NCI-H1092 (cell line): ENCODE measurements at places on chromosomes 1 and 21.

- DNase-seq: no peak
Measured at GRCh38 chr1:84861516-84861915, 31.5 kb downstream of the LPAR3 start.

GRCh38 chr1:107459204-107459904 lies 318.5 kb downstream of the NTNG1 start:
- no peak for DNase-seq

- no peak for DNase-seq
Measured at GRCh38 chr1:109208836-109209463, 4.8 kb upstream of the SARS1 start.

DNA sequence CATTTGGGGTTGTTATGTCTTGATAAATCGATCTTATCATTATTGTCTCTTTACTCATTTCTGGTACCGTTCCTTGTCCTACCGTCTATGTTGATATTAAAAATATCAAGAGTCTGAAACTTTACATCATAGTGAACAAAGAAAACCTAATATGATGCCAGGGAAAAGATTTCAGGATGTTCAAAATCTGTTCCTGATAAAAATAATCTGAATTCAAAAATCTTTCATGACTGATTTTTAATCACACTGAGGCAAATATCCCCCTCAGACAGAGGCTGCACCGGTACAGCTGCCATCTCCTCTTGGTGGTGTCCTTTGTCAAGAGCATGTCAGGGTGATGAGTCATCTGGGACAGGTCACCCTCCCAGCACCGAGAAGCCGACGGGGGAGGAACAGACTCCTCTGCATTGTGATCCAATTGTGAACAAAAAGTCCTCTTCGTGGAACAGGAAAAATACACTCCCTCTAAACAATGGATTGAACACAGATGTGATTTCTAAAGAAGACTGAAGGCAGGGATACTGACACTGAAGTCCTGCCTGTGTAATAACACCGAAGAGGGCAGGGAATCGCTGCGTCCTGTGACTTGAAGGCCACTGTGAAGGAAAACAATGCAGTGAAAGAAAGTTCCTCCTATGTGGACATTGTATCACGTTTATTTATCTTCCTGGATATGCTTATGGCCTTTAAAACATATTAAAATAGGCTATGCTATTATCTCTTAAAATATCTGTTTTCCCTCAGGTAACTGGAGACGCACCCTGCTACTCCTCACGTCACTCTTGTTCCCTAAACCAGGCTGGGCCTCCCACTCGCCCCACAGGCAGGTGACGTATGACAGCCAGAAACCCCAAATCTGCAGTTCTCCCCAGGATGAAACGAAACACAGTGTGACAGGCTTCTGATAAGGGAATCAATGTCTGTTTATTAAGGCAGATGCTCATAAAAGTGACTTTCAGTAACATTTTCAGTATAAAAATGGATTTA lies 4.3 kb upstream of the SPATC1L start:
- no peak for DNase-seq

- no peak for DNase-seq
Measured at GRCh38 chr1:221268295-221268694, 389.1 kb downstream of the HLX start.

- no peak for DNase-seq
Measured at GRCh38 chr1:107442551-107442950, 301.7 kb downstream of the NTNG1 start.

DNA sequence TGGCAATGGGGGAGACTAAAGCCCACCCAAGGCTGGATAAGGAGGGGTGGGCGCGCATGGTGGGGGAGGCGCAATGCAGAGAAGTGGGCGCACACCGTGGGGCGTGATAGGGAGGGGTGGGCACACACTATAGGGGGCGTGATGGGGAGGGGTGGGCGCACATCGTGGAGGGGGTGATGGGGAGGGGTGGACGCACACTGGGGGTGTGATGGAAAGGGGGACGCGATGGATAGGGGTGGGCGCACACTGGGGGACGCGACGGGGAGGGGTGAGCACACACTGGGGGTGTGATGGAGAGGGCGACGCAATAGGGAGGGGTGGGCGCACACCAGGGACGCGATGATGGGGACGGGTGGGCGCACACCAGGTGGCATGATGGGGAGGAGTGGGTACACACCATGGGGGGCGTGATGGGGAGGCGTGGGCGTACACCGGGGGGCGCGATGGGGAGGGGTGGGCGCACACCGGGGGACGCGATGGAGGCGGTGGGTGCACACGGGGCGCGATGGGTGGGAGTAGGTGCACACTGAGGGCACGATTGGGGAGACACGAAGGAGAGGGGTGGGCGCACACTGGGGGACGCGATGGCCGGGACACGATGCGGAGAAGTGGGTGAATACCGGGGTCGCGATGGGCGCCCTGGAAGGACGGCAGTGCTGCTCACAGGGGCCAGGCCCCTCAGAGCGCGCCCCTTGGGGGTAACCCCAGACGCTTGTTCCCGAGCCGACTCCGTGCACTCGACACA lies 929 bp downstream of the SUMO3 start:
- no peak for DNase-seq

- DNase-seq: no peak
Measured at GRCh38 chr1:31869449-31869848, 53.6 kb upstream of the SPOCD1 start.

- no peak for DNase-seq
Measured at GRCh38 chr1:184802354-184803179, 47.9 kb upstream of the EDEM3 start.

- DNase-seq: no peak
Measured at GRCh38 chr1:240776237-240776636, 164.3 kb upstream of the GREM2 start.

DNA sequence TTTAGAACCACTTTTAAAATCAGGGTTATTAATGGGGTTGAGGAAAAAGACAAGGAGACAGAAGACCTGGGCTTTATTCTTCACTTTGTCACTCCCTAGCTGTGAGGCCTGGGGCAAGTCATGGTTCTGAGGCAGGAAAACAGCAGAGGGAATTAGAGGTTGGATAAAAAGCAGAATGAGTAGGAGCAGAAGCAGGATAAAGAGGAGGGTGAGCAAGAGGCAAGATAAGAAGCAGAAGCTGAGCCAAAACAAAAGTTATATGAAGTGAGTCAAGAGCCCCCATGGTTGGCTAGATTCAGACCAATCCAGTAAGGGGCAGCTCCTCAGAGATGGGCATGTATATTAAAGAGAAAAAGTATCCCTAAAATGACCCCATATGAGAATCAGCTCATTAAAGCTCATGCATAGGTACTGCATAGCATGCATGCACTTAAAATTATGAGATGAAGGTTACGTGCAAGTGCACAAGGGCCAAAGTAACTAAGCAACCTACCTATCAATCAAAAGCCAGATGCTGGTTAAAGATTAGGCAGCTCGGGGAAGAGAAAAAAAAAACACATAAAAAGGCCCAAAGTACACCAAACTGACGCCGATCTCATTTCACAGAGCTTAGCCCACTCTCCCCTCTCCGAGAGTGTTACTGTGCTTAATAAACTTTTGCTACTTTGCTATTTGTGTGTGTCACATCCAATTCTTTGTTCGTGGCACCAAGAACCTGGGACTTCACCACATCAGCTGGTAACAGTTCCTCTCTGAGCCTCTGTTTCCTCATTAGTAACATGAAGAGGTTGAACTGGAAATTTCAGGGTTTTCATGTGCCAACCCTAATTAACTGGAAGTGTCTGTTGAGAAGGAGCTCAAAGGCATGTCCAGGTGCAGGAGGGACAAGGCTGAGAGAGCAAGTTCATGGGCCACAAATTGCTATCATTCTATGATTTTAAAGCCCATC lies 2.2 kb downstream of the AVPR1B start:
- DNase-seq: no peak

GRCh38 chr1:9894115-9894514 lies 16.0 kb downstream of the CTNNBIP1 start:
- no peak for DNase-seq

DNA sequence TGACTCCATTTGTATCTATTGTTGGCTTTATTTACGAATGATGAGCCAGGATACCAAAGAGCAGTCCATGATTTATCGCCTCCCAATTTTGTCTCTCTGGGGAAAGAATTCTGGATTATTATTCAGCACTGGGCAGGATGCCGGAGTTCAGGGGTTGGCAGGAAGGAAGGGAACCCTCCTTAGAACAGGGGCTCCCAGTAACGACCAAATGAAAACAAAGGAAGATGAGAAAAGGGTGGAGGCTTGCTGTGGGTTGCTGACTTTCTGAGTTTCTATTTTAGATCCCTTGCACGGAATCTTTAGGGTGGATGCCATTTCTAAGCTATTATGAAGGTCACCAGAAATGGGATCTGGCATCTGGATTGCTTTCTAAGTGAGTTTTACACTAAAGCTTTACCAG lies 231.2 kb upstream of the LYPLAL1 start:
- DNase-seq: no peak

GRCh38 chr1:8597455-8597854 lies 220.0 kb downstream of the RERE start:
- DNase-seq: no peak

GRCh38 chr1:33864460-33865389 lies 846 bp downstream of the HMGB4 start:
- no peak for DNase-seq

DNA sequence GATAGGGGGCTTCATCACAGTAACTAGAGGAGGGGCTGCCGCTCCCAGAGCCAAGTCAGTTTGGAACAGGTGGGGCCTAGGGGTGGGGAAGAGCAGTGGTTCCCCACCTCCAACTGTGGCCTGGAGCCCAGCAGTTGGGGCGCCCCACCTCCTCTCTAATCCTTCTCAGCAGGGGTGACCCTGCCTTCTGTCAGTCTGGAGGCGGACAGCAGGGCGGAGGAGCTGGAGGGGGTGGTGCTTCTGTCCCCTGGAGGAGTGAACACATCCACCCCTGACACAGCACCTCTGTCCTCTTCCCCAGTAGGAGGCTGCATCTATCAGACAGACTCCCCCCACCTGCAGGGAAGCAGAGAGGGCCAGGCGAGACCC lies 73.8 kb downstream of the MRPL37 start:
- no peak for DNase-seq

DNA sequence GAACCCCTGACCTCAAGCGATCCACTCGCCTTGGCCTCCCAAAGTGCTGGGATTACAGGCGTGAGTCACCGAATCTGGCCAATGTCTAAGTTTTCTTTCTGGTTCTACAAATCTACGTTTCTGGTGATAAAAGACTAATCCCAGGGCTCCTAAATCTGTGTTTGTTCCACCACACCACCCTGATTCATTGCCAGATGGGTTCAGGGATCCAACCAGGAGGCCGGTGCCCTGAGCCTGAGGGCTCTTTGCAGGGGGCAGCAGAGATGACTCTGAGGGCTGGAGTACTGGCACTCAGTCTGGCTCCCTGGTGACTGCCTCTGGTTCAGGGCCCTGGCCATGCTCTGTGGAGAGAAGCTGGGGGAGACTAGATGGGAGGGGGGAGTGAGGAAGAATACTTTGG lies 10.5 kb upstream of the OPRD1 start:
- DNase-seq: no peak

DNA sequence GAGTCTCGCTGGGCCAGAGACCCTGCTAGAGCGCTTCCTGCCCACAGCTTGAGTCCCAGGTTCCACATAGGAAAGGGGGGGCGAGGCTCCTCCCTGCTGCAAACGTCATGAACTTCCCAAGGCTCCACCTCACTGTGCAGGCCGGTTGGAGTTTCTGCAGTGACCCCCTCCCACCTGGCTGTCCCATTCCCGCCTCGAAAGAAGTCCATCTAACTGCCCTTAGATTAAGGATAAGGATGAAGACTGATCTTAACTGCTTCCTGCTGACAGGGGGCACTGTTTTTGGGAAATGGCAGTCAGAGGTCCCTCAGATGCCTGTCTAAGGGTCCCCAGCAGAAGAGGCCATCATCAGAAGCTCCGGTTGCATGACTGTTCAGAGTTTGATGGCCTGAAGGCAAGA lies 62.7 kb downstream of the STUM start:
- DNase-seq: no peak

DNA sequence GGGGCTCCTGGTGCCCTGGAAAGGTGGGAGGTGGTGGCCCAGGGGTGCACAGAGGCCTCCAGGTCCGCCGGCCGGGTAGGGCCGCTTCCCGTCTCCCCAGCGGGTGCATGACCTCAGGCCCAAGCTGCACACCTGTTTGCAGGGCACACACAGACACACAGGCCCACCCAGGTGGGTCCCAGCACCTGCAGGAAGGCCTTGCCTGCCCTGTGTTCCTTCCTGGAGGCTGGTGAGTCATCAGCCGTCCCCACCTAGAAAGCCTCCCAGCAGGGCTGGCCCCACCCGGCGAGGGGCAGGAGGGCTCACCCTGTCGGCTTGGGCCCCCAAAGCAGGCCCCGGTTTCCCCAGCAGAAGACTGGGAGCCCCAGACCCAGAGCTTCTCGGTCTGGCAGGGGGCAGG lies 23.6 kb upstream of the TTLL10 start:
- no peak for DNase-seq

DNA sequence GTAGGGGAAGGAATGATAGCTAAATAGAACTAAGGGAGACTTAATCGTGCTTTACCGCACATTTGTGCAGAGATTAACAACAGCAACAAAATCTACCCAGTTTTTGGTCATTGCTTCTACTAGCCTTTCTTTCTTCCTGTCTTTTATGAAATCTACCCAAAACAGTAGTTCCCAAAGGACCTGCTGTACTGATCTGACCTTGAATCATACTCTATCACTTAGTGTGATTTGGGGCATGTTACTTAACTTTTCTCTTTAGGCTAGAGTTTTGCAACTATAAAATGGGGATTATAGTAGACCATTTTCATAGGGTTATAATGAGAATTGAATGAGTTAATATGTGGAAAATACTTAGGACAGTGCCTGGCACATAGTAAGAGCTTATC lies 30.5 kb upstream of the MACF1 start:
- no peak for DNase-seq

DNA sequence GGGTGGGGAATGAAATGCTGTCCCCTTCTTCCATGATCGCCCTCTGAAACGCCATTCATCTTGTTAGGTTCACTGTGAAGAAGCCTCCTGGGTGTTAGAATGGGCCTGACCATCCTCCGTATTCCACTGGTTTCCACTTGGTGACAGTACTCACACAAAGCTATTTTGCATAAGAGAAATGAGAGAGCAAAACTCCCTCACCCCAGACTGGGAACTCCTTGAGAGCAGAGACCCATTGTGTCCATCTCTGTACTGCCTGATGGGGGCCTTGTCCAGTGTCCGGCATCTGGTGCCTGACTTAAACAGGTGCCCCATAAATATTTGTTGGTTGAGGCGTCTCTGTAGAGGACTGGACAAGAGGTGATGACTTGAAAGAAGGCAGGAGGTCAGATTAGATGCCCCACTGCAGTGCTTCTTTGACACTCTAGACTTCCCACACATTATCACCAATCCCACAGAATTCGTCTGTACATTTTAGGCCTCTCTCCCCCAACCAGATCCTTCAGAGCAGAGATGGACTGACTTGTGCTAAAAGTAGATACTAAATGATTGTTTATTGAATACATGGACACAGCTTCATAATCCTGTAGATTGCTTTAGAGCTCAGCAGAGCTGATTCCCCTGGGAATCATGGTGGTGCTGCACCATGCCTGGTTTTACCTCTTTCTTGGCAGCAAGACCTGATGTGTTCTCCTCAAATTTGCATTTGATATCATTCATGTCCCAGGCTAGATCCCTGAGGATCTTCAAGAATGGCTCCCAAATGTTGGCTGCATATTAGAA lies 22.4 kb upstream of the KCNA2 start:
- DNase-seq: no peak

- no peak for DNase-seq
Measured at GRCh38 chr1:110846861-110847260, 26.1 kb upstream of the CD53 start.

- no peak for DNase-seq
Measured at GRCh38 chr21:41188486-41189149, 20.7 kb downstream of the BACE2 start.
